Stimulated activated CD4-positive, alpha-beta T cell treated with anti-CD3 and anti-CD28 coated beads, Interleukin-1b, Interleukin-23, amount 100 ng/mL, for 48 hours (primary cell): ENCODE measurements at places on chromosomes 2 and 18.

- DNase-seq, result no peak
These were observed 255.5 kb downstream of the CDH2 start for GRCh38 chr18:27921392-27921791.

GRCh38 chr2:63589148-63589958 lies 590 bp downstream of the MDH1 start:
- no peak for DNase-seq

- DNase-seq, result no peak
These were observed 1.2 kb upstream of the SMCHD1 start for GRCh38 chr18:2654169-2654927.

DNA sequence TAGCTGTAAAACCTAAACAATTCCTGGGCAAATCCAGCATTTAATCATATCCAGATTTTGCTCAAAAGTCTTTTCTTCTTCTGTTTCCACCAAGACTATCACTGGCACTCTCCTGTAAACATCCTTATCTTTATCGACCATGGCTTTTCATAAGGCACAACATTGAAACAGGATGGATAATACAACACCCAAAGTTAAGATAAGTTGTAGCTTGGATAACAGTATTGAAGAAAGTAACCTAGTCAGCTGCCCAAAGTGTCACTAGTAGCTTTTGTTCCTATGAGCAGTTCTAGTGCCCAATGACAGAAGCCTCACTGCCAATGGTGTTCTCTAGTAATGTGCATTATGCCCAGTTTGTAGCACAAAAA lies 22.3 kb downstream of the CCBE1 start:
- DNase-seq, result no peak

- no peak for DNase-seq
These were observed 271.0 kb upstream of the CDH20 start for GRCh38 chr18:61062258-61062657.
